Activated naive CD4-positive, alpha-beta T cell (primary cell): ENCODE measurements at places on chromosomes 11 and 22.

DNA sequence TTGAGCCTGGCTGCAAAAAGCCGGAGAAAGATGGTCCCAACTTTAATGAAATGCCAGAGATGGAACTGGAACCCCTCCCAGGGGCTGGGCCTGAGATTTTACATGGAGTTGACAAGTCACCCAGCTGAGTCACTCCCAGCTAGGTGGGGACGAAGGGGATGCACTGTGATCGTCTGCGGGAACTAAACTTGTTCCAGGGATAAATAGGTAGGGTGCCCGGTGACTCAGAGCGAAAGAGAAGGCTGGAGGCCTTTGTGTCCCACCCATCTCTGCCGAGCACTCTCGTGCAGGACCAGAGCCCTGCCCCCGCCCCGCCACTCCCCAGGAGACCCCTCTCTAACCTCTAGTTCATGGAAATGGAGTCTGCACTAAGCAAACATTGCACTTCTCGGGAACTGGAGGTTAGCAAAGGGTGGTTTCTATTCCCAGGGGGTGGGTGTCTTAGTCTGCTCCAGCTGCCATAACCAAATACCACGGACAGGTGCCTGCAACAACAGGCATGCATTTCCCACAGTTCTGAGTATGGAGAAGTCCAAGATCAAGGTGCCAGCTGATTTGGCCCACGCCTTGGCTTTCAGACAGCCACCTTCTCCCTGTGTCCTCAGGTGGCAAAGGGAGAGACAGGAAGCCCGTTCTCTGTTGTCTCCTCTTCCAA is 60.7 kb upstream of the FADD start:
- no peak for DNase-seq

- no peak for DNase-seq
These were observed 55.4 kb downstream of the USP35 start for GRCh38 chr11:78244080-78244479.

- DNase-seq = no peak
These were observed 30.8 kb upstream of the CELSR1 start for GRCh38 chr22:46568102-46568809.

- DNase-seq = peak; percentile 10
These were observed 101.1 kb upstream of the SLC22A12 start for GRCh38 chr11:64489831-64490441.

DNA sequence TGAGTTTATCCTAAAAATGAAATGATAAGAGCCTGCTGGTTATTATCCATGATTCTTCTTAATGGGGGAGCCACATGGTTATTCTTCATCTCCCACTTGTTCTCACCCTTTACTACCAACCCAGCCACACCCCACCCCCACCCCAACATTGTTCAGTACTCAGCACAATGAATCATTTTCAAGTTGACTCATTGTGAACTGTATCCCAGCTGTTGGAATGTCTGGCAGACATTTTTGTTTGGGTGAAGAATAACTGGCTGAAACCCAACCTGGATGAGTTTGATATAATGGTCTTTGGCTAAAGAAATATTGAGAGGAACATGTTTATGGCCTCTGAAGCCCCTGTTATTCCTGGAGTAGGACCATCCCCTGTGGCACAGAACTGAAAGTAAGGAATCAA is 136.2 kb downstream of the ELP4 start:
- DNase-seq = no peak

DNA sequence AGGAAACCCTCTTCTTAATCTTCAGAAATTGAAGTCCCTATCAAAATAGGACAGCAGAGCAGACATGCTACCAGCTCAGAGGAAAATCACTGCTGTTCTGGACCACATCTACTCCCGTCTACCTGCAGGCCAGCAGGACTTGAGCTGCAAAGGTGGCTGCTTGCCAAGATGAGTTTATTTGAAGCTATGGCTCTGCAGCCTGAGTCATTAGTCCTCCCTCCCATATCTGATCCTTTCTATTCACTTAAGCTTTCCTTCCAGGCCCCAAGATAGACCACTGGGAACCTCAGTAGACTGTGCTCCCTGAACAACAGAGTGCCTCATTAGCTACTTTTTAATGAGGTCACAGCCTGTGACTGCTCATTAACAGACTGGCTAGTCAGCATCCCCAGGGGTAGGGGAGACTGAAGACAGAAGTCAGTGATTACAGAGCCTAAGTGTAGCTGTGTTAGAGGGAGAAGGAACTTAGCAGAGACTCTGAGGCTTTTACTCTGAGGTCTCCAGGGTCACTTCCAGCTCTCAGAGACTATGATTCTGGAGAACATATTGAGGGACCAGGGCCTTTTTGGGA is 6.8 kb upstream of the OR10A2 start:
- no peak for DNase-seq

DNA sequence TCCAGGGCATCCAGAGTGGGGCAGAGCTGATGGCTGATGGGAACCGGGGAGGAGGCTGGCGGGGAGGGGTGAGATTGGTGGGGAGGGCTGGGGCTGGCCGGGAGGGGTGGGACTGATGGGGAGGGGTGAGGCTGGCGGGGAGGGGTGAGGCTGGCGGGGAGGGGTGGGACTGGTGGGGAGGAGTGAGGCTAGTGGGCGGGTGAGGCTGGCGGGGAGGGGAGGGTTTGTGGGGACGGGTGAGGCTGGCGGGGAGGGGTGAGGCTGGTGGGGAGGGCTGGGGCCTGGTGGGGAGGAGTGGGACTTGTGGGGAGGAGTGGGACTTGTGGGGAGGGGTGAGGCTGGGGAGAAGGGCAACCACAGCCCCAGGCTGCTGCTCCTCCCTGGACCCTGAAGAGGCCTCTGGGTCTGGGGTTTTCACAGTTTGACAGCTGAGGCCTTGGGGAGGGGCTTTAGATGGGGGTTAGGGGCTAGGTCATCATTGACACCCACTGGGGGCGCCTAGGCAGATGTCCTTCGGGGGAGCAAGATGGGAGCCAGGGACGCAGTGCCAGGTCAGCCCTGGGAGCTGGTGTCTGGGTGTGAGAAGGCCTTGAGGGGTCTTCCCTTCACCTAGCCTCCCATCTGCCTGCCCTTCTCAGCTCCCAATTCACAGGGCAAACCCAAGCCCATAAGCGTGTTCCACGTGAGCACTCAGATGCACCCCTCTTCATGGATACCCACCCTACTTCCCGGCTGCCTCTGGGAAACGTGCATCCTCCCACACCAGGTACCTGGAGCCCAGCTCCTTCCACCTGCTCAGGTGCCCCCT is 26.7 kb downstream of the PARVG start:
- no peak for DNase-seq

- no peak for DNase-seq
These were observed 67.7 kb downstream of the PANX1 start for GRCh38 chr11:94196363-94196762.

GRCh38 chr22:48748113-48748859 is 1079.4 kb downstream of the BRD1 start:
- no peak for DNase-seq

GRCh38 chr11:19751055-19751454 is 38.4 kb downstream of the NAV2 start:
- no peak for DNase-seq

GRCh38 chr11:47389577-47390421 is 11.5 kb upstream of the SPI1 start:
- no peak for DNase-seq

- DNase-seq = no peak
These were observed 39.4 kb downstream of the TRMU start for GRCh38 chr22:46374663-46375474.

DNA sequence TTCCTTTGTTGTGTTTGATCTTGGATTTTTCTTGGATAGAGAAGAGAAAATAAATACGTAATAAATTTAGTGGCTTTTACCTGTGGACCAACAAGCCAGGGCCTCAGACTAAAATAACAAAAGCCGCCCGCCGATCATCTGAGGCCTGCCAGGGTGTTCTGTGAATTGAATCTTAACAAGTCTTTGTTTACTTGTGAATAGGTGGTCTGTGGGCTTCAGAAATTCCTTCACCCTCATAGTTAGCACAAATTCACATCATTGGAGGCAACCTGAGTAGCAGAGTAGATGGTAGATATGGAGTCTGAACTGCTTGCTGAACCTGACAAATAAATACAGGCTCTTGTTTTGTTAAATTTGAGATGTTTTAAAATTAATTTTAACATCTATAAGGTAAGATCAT is 176.3 kb upstream of the MTNR1B start:
- no peak for DNase-seq

DNA sequence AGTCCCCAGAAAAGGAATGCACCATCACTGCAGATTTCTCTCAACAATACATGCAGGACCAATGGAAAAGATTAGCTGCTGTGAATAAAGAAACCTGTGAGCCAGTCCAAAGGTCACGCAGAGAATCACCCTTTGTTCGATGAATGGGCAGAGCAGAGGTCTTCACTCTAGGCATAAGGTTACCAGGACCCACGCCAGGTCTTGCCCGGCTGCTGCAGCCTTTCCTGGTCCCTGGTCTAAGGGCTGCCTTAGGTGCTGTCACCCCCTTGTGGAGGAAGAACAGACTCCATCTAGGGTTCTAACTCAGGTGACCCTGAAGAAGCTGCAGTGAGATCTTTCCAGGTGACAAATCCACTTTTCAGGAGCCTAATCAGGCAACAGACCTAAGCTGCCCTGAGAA is 29.0 kb upstream of the NAP1L4 start:
- DNase-seq = no peak

DNA sequence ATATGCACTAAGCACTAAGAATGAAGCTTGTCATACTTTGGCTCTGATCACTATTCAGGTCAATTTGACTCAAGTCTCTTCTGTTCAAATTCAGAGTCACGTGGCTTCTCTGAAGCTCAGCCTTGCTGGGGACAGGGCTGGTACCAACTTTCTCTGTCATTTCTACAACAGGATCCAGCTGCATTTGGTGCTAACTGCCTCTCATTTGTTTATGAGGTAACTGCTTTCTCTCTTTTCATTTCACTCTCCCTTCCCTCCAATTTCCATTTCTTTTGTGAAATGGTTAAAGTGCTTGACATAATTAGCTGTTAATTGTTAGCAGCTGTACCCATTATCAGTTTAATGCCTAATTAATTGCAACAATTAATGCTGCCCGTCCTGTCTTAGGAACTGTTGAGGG is 259.7 kb upstream of the PLET1 start:
- no peak for DNase-seq

DNA sequence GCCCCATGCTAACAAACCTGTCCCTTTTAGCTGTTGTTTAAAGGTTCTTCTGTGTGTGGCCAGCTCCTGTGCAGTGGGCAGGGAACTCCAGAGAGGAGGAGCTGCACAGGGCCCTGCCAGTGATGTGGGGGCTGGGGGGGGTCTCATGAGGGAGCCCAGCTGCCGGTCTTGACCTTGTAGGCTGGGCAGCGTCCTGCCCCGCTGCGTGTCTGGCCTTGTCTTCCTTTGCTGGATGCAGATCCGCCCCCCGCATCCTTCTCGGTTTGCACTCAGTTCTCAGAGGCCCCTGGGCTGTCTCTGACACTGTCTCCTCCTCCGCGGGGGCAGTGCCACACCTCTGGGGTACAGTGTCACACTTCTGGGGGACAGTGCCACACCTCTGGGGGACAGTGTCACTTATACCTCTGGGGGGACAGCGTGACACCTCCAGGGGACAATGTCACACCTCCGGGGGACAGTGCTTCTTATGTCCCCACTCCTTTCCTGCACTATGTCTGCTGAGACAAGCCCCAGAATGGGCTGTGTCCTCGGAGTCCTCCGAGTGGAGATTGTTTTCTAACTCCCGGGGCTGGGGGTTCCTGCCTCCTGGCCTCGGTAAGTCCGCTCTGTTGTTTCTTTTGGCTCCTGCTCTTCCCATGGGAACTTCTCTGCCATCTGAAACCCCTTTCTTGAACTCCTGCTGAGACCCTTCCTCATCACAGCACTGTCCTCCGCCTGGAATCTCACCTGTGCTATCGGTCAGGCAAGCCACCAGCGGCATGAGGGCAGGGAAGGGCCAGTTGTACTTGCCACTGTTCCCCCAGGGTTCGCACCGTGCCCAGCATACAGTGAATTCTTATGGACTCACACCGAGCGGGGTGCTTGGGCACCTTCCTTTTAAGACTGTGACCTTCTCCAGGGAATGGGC is 788.3 kb downstream of the TBC1D22A start:
- no peak for DNase-seq

- no peak for DNase-seq
These were observed 10.8 kb downstream of the PPFIBP2 start for GRCh38 chr11:7524462-7525235.

- no peak for DNase-seq
These were observed 75.3 kb downstream of the APIP start for GRCh38 chr11:34840736-34841386.

DNA sequence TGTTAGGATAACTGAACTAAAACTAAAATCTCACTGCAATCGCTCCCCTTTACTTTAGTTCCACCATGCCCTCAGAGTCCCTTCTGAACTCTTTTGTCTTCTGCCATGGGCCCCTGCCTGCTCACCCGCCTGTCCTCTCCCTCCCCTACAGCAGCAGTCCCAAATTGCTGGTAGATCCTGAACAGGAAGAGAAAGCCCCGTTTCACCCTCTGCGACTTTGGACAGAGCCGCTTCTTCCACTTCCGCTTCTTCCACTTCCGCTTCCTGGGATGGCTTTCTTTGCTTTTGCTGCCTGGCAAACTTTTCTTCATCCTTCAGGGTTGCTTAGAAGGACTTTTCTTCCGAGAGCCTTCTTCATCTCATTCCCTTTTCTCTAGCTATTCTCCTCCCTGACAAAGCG is 35.7 kb upstream of the TLCD5 start:
- DNase-seq = no peak

GRCh38 chr11:46121301-46121723 is at the start of gene PHF21A:
Gene PHF21A, minus strand, starts transcription at chr11:46121454. Its CDS starts 37,235 bp downstream, at chr11:46084219.
- DNase-seq = peak; percentile 68
